ENCODE measurements at places on chromosomes 11 and 22.
A peak's percentile ranks its signal among the peaks of the same experiment; 100 is the strongest.

GRCh38 chr11:12845739-12846358 lies 163.3 kb upstream of the RASSF10 start:
- DNase-seq: no peak

DNA sequence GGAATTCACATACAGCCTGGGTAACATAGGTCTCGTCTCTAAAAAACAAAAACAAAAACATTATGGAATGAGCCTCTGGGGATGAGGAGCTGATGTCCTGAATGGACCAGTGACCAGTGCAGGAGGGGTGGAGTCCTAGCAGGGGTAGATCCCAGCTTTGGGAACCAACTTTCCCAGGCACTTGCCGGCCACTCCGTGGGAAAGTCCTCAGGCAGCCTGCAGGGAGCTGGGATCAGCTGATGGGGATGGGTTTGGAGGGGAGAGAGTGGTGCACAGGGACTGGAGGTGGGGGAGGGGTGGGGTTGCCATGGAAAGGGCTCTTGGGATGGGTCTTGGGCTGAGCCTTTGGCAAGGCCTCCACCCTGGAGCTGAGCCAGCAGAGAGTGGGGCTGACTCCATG lies 19.1 kb downstream of the MGAT3 start:
- no peak for DNase-seq

- no peak for DNase-seq
Measured at GRCh38 chr22:26914519-26915185, 257.3 kb downstream of the MIAT start.

- DNase-seq: peak; percentile 69
Measured at GRCh38 chr22:42887523-42888507, 30.7 kb upstream of the ARFGAP3 start.

- DNase-seq: no peak
Measured at GRCh38 chr11:85762226-85762625, 48.7 kb downstream of the SYTL2 start.

DNA sequence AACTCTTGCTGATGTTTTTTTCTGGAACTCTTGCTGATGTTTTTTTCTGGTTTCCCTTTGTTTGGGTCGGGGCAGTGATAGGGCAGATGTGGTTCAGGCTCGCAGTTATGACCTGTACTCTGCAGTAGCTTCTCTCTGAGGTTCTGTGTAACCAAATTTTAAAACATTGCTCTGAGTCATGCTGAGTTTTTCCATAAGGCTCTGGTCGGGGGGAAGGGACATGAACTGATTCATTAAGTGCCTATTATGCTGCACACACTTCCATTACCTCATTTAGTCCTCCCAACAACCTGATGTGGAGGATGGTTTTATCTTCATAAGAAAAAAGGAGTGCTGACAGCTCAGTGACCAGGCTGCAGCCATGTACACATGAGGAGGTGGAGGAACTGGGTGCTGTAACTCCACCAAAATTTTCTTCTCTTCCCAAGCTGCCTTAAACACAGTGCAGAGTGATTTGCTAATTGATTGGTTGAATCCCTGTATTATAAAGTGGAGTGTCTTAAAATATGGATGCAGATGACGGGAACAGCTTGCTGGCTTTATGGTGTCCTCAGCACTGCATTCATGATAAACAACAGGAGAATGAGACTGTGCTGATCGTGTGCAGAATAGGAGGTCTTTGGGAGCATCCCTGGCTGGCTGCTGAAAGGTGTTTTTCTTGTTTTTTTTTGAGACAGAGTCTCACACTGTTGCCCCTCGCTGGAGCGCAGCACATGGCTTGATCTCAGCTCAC lies 19.1 kb downstream of the TNRC6B start:
- DNase-seq: no peak

GRCh38 chr22:30297276-30297990 lies 8.1 kb upstream of the CASTOR1 start:
- no peak for DNase-seq

DNA sequence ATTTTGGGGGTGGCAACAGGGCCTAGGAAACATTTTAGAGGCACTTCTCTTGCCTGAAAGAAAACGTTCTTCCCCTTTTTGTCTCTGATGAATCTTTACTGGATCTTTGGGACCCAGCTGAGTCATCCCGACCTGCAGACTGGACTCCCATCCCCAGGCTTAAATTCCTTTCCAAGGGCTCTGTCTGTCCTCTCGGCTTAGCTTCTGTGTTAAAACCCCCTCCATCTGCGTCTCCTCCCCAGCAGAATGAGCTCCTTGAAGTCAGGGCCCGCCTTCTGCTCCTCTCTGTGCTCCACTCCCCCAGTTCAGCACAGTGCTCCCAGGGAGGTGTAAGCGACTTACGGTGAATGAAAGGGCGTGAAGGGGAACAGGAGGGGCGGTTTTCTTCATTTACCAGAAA lies 895 bp upstream of the DAGLA start:
- DNase-seq: no peak

DNA sequence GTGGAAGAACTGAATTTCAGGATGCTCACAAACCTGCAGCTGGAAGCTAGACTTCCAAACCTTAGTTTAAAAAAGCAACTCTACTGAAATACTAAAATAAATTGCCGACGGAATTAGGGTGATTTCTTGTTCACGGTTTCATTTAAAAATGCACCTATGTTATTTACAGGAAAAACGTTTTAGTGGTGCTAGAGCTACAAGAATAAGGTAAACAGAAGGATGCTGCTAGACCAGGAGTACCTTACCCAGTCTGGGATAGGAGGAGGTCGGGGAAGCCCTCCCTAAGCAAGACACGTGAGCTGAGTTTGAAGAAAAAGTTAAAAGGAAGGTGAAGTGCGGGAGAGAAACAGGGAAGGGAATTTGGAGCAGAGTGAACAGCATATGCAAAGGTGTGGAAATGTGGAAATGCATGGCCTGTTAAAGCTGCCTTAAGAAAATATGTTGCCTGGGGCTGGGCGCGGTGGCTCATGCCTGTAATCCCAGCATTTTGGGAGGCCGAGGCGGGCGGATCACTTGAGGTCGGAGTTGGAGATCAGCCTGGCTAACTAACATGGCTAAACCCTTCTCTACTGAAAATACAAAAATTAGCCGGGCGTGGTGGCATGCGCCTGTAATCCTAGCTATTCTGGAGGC lies 1.4 kb upstream of the FTH1 start:
- DNase-seq: no peak

GRCh38 chr11:31817054-31817620 lies 6.0 kb upstream of the PAX6 start:
- peak; percentile 79 for DNase-seq

DNA sequence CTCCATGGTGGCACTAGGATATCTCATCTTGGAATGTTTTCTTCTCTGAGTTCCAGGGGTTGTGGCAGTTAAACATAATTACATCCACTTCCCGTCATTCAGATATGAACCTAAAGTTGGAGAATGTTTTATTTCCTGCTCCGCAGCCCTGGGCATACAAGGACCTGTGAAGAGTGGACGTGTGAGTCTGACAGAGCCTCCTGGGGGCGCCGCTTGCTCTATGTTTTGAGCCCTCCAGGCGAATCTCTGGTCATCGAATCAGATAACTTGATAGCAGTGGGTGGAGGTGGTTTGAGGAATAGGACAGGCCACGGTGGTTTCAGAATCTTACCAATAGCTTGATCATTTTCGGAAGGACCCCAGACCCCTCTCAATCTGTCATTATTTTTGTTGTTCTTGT lies 174.2 kb downstream of the NTM start:
- no peak for DNase-seq

DNA sequence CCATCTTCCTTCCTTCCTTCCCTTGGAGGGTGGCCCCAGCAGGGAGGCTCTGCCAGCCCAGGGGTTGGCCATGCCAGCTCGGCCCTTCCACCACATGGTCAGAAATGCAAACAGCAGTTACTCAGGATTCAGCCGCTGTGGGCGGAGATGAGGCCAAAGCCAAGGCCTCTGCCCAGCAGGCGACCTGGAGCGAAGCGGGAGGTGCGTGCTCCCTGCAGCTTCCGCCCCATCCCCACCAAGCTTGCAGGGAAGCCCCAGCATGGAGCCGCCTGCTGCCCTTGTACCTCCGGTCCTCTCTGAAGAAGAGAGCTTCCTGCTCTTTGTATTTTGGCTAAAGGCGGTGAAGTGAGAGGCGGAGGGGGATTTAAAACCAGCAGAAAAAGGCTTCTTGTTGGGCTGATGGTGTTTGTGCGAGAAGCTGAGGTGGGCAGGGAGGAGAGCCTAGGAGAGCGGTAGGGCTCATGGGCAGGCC lies 50.4 kb downstream of the ANO1 start:
- no peak for DNase-seq

GRCh38 chr11:44205352-44205751 lies 104.6 kb downstream of the ALX4 start:
- no peak for DNase-seq

- no peak for DNase-seq
Measured at GRCh38 chr22:32334660-32335365, 22.9 kb upstream of the RFPL3 start.

DNA sequence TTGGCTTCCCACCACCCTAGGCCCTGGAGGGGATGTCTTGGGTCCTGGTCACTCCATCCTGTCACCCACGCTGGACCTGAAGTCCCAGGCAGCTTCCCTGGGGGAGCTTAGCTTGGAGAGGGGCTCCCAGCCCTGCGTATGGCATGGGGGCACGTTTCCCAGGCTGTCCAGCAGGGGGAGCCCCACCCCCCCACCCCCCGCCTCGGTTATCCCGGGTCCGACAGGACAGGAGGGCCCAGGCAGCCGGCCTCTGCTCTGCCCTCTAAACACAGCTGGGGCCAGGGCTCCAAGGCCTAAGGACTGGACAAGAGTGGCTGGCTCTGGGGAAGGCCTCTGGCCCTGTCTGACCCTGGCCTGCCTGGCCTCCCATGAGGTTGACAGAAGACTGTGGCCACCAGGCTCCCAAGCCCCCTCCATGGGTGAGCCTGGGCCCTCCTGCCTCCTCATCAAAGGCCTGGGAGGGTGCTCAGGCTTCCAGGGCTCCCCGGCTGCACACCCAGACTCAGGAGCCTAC lies 104.8 kb downstream of the NECTIN1 start:
- peak; percentile 42 for DNase-seq

DNA sequence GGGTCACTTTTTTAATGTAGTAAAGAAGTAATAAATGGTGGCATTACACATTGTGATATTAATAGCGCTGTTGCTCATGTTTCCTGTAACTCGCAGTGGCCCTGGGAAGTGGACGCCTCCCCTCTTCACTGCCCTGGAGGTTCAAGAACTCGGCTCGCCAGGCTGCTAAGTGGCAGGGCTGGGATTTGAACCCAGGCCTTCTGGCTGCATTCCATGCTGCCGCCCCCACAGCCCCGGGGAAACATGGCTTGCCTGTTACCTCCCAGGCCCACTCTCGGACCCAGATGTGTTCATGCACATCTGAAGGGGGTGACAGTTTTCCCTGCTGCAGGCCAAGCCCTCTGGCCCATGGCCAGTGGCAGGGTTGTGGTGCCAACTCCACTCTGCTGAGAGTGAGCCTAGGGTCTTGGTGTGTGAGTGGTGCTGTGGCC lies 25.0 kb upstream of the MGAT3 start:
- DNase-seq: no peak

GRCh38 chr22:50292643-50293440 lies 14.6 kb downstream of the PLXNB2 start:
- DNase-seq: peak; percentile 55

DNA sequence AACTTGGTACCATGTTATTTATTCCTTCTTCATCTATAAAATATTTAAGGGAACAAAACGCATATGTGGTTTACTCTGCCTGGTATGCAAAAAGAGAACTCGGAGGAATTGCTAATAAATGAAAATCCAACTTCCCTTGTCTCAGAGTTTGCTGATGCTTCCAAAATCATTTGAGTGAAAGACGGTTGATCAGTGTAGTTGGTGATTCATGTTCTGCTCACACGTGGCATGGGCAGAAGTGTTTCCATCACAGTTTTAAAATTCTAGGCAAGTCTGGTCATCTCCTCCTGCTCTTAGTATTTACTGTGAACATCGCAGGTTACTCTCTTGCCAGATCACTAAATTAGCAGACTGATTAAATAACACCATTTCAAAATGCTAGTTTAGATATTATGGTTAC lies 11.9 kb upstream of the PARVB start:
- no peak for DNase-seq

GRCh38 chr11:44524346-44524745 lies 41.1 kb upstream of the CD82 start:
- DNase-seq: no peak

GRCh38 chr11:94543695-94544645 lies at the start of gene FUT4:
FUT4 (plus strand) TSS chr11:94543921; CDS start chr11:94544134, 213 bp downstream.
- DNase-seq: peak; percentile 97

DNA sequence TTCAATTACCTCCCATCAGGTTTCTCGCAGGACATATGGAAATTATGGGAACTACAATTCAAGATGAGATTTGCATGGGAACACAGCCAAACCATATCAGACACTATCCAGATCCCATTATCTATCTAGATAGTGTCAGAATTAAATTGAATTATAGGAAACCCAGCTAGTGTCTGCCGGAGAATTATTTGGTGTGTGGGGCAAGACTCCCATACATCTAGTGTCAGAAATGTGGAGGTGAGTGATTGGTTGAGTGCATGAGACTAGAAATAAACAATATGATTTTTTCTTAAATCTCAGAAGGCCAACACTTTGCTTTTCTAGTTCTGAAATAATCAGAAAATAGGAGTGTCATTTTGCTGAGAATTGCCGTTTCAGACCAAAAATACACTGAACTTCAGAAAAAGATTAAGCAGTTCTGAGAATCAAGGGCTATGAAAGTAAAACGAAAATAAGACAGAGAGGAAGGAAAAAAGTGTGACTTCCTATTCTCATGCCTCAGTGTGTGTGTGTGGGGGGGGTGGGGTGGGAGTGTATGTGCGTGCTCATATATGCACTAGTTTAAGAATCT lies 21.3 kb downstream of the CASP12 start:
- no peak for DNase-seq

DNA sequence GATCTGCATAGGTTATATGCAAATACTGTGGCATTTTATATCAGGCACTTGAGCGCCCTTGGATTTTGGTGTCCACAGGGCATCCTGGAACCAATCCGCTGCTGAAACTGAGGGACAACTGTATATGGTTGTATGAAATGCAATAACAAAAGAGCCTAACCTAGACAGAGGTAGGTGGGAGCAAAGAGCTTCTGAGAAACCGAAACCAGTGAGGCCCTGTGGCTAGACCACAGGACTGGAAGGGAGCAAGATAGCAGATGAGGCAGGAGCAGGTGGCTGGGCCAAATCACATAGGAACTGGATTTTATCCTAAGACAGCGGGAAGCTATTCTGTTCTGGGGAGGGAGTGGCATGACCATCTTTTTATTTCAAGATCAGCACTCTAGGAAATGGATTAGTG lies 30.1 kb downstream of the RCN1 start:
- DNase-seq: no peak

DNA sequence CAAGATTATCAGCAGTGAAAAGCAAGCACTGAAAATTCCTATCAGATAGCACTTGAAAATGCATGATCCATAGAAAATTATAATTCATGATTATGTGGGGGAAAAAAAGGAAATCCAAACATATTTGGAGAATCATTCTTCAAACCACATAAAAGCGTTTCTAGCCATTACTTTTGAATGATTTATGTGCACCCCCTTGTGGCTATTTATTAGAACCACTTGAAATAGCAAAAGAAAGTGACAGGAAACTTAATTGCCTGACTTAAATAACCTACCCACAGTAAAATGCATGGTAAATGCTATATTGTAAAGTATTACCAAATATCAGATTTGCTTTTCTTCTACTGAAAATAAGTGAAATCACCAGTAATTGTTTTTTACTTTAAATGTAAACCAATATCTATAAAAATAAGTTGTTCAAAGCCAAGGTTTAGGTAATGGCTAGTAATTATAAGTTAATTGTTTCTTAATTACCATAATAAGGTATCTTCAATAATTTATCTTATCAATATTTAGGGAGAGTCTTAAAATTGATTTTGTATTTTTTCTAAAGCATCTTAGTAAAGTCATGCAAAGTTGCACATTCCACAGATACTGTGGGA lies 168.5 kb downstream of the ARHGAP42 start:
- no peak for DNase-seq

Measured in upper lobe of left lung (tissue), 6 donors.